ENCODE measurements at places on chromosomes 6 and 20.

GRCh38 chr6:159982731-159983506, 14.0 kb downstream of the IGF2R start:
- DNase-seq, result no peak

DNA sequence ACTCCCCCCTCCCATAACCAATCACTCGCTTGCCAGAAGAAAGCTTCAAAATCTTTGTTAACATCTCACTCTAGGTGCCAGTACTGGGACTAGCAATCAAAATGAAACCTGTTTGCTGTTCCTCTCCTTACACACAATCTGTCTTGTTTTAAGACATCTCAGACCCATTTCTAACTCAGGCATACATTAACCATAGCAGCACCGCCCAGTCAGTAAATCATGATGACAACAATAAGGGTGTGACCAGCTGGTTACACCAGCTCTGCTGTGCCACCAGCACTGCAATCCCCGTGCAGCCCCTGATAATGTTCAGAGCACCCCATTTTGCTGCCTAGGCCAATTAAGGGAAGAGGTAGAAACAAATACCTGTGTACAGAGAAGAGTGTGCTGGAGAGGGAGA, 185.2 kb upstream of the TAB2 start:
- no peak for DNase-seq

- DNase-seq, result no peak
These were observed 260.6 kb downstream of the PRL start for GRCh38 chr6:22036275-22036674.

DNA sequence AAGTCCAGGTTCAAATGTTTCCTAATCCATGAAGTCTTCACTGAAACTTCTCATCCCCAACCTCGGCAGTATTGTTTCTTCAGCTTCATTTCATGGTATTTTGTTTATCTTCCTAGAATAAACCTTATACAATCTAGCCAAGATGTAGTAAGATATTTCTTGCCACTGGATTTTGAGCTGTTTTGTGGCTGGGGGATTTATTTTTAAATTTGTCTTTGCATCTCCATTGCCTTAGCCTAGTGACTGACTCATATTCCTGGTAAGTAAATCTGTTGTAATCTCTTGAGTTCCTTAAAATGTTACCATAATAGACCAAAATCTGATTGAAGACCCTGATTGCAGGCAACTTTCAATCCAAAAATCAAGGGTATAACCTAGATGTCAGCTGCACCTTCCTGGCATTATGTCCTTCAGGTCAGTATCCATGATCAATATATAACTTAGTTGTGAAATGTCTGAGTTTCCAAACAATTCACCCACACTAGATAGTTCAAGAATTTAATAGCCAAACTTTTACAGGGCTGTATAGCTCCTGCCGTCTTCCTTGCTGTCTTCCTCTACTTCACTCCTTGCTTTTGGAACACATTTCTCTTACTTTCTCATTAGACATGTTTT, 4.7 kb upstream of the TRMT11 start:
- DNase-seq, result no peak

DNA sequence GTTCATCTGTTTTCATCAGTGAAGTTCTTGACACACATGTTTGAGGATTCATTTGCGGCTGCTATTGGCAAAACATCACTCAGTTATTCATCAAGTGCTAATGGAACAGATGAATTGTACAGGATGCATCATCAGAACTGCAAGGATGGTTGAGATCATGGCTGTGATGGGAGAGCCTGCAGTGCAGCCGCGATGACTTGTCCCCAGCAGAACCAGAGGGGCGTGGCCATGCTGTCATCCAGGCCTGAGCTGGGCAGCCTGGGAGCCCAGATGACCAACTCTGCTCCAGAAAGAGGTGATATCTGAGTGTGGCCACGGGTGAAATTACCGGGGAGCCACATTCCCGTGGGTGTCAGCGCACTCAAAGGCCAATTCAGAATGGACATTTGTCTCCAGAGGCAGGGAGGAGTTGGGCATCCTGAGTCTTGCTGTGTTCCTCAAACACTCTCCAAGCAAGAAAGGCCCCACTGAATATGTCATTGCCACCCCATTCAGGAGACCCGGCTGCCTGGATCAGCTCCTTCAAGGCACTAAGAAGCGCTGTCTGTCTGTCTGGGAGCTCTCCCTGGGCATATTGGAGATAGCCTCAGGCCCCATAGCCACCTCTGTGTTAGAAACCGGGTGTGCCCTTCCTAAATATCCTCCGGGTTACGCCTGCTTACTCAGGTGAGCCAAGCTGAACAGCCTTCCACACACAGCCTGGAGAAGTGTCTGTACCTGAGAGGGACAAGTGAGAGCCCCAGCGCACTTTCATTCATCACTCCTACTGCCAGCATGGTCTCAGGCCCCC, 66.7 kb downstream of the SYNDIG1 start:
- DNase-seq, result no peak

- DNase-seq, result no peak
These were observed 11.0 kb downstream of the HDGFL1 start for GRCh38 chr6:22580337-22580736.

- no peak for DNase-seq
These were observed 149.7 kb upstream of the TNFAIP3 start for GRCh38 chr6:137717074-137718073.

DNA sequence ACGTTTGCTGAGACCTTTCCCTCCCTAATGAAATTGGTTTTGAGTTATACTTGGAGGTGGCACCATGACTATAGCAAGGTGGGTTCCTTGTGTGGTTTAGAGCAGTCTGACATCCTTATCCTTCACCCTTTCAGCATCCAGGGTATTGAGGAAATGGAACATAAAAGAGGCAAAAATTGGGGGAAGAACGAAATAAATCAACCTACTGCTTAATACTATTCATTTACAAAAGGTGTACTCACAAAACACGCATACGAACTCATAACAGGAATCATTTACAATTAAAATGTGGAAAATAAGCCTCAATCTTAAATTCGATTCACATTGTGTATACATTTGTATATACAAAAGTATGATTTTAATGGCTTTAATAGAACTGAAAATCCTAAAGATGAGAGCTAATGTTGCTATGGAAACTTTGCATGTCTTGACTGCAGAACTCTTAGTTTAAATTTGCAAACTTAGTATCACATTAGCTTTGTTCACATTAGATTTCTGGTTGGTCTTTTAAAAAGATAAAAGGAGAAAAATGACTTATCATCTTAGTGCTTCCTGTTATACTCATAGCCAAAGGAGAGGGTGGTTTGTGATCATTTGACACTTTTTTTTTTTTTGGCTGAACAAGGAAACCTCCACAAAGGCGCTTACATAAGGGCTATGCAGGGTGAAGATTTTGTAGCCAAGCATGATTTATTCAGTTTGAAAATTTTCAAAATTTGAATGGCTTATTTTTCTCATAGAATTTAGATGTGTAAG, 76.1 kb upstream of the ATXN1 start:
- no peak for DNase-seq

DNA sequence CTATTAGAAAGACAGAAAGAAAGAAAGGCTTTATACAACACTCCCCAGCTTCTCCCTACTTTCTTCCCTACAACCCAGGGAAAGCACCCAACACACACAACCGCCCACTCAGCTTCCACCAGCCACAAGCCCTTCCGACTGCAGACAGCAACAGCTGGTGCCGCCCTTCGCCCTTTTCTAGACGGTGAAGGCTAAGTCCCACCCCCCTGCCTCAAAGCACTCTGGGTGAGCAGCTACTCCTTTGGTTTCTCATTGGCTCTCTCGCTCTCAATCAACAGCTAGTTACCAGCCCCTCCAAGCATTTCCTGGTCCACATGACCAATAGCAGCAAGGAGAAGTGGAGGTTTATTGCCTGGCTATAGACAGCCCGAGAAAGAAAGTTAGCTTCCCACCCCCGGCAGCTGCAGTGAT, 230.1 kb upstream of the MOCS1 start:
- no peak for DNase-seq

GRCh38 chr6:40719671-40720374, 132.7 kb upstream of the LRFN2 start:
- DNase-seq, result no peak

GRCh38 chr6:124522335-124522734, 439.9 kb upstream of the RNF217 start:
- no peak for DNase-seq

DNA sequence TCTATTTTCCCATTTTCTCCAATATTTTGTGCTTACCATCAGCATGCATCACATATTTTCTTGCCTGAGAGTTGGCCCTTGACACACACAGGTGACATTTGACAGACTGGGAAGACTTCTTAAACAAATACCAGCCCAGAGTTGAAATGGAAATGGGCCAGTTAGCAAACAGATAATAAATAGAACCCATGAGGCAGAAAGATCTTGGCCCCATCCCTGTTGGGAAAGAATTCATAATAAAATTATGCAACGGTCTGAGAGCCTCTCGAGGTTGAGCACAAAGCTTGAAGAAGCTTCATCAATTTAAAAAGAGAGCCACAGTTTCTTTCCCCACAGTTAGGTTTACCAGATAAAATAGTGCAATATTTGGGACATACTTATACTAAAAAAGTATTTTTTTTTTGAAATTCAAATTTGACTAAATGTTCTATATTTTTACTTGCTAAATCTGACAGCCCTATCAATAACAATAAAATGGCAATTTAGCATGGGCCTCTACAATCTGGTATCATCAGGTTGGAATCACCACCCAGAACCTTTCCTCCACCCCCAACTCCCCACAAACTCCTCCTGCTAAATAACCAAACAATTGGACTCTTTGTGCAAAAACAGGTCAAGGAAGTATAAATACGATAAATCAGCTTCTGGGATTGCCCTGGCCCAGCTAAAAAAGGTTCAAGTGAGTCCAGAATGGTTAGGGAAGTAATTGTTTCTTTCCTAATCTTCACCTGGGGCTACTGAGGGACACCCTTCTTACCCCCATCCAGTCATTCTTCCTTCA, 129.8 kb downstream of the CD164 start:
- DNase-seq, result no peak

DNA sequence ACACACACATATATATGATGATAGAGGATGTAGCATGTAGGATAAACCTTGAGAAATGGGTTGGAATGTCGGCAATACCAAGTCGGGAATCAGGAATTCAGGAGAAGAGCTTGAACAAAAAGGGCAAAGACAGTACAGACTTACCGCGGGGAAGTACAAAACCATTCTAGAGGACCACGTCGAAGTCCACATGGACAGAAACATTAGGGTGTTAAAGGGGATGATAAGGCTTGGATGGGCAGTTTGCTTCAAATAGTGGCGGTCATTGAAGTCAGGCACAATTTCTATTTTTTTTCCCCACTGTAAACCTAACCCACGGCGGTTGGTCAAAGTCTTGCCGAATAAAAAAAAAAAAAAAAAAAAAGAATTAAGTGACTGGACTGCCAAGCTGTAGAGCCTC, 766 bp upstream of the NUS1 start:
- DNase-seq, result no peak

DNA sequence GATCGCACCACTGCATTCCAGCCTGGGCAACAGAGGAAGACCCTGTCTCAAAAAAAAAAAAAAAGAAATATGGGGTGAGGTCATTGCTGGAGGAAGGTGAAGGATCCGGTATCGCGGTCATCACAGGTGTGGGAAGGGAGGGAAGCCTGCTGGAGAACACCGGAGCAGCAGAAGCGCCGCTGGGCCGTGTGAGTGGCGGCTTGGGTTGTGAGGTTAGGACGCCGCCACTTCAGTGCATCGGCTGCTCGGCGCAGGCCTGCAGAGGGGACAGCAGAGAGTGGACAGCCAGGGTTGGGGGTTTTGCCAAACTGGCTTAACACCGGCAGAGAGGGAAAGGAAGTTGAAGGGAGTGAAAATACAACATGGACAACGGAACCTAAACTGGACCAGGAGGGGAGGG, 5.4 kb downstream of the TLDC2 start:
- no peak for DNase-seq

GRCh38 chr6:101398716-101399615, 5.5 kb downstream of the GRIK2 start:
- DNase-seq, result no peak

GRCh38 chr6:38570750-38571149, 69.0 kb downstream of the BTBD9 start:
- no peak for DNase-seq

- DNase-seq, result no peak
These were observed 26.4 kb upstream of the MEI4 start for GRCh38 chr6:77626426-77626825.

- DNase-seq, result no peak
These were observed 33.6 kb downstream of the CDK19 start for GRCh38 chr6:110781522-110782214.

DNA sequence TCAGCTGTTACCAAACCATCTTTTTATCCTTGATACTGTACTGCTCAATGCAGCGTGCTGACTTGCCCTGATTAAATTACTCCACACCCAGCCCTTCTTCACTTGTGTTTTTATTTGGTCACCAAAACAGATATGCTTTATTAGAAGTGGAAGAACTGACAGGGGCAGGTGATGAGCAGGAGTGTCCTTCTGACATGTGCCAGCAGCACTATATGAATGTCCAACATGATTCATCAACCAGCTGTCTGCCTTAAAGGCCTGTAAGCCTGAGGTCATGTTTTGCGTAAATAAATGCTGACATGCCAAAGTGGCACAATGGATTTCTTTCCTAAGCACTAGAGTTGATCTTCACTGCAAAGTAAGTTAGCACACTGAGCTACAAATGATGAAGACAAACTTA, 15.4 kb downstream of the POPDC3 start:
- no peak for DNase-seq

- no peak for DNase-seq
These were observed 164.1 kb upstream of the SYNDIG1 start for GRCh38 chr20:24305371-24305770.

- no peak for DNase-seq
These were observed 234.7 kb downstream of the TRDN start for GRCh38 chr6:123402052-123402451.
